ENCODE measurements at places on chromosomes 16 and 17. TPM values are rescaled to one million over a fixed set of nuclear protein-coding genes. Genes with fewer than 3 reads are reported as not detected.

Gene CACNA1G
- total RNA-seq: 5.1 TPM

Gene KRTAP9-8
- total RNA-seq: not detected

Gene SPNS2
- total RNA-seq: 61.5 TPM

Gene DLX3
- 11.2 TPM for total RNA-seq

Gene KRTAP1-1
- total RNA-seq: not detected

Gene SUZ12
- 65.7 TPM for total RNA-seq

Gene ARL5C
- not detected for total RNA-seq

Gene TGFB1I1
- total RNA-seq: 0.07 TPM

Gene CLEC18B
- not detected for total RNA-seq

Gene TEX14
- not detected for total RNA-seq

Gene MYH1
- not detected for total RNA-seq

Gene ATXN7L3
- 53.8 TPM for total RNA-seq

Gene ATPAF2
- total RNA-seq: 84.5 TPM
